ENCODE measurements at places on chromosomes 6 and 20.

DNA sequence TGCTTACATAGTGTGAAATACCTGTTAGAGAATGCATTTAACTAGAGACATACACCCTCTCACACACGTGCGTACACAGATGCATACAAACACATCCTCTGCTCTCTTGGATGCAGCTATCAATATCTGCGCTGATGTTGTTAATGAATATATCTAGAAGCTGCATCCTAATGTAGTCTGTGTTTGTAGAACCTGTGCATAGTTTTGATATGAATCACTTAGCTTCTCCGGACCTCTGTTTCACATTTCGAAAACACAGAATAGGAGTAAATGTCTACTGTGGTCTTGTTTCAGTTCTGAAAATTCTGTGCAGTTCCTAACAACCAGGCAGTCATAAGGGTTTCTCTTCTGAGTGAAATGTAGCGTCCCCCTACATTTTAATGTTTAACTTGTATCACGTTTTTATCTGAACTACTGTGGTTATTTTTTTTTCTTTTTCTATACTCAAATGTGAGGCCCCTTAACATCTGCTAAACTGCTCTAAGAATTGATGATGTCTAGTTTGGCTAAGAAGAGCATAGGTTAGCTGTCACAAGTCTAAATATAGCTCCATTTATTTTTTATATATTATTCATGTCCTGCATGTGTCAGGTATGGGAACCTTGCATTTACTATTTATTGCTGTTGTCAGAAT is 254.5 kb downstream of the TMEM242 start:
- DNase-seq: no peak

DNA sequence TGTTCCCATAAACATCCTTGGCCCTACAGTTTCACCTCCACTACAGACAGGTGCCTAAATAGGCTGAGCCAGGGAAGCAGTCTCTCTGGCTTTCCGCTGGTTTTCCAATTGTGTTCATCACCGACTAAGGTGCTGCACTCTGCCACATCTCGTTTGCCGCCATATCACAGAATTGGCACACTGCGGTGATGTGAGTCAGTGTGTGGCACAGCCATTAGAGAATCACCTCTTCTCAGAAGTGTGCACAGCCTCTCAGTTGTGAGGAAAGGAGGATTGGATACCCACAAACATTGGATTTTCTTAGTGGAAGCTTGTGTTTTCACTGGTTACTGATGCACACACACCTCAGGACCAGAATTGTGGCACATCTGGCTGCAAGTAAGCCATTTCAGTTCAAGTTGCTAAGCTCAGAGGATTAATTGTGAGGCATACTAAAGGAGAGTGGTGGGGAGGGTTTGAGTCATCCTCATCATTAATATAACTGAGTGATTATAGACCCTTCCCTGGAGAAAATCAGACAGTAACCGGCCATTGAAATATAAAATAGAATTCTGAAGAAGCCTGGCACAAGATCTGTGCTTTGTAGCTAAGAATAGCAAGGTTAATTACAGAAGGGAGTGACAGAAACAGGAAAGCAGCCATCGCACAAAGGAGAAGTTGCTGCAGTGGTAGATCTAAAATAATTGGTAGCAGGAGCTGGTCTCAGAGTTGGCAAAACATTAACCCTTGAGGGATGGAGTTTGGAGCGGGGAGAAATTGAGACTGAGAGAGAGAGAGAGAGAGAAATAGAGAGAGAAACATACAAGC is 506.9 kb downstream of the LMBRD1 start:
- no peak for DNase-seq

DNA sequence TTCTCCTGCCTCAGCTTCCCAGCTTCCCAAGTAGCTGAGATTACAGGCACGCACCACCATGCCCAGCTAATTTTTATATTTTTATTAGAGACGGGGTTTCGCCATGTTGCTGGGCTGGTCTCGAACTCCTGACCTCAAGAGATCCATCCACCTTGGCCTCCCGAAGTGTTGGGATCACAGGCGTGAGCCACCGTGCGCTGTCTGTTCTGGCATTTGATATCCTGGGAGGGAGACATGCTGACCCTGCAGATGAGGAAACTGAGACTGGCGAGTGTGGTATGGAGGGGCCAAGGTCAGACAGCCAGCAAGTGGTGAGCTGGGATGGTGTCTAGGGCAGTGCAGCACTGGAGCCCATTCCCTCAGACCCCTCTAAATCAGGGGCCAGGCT is 44.6 kb downstream of the SRC start:
- no peak for DNase-seq

- peak; percentile 16 for DNase-seq
These were observed 37.6 kb upstream of the PLCB1 start for GRCh38 chr20:8094415-8094818.

GRCh38 chr20:40540166-40540565 is 148.9 kb downstream of the MAFB start:
- DNase-seq: no peak

All from kidney (tissue), 22 donors.